Stimulated activated CD4-positive, alpha-beta T cell treated with anti-CD3 and anti-CD28 coated beads, Interleukin-1b, Interleukin-23, amount 100 ng/mL, for 48 hours (primary cell): ENCODE measurements at places on chromosomes 12 and 14.

DNA sequence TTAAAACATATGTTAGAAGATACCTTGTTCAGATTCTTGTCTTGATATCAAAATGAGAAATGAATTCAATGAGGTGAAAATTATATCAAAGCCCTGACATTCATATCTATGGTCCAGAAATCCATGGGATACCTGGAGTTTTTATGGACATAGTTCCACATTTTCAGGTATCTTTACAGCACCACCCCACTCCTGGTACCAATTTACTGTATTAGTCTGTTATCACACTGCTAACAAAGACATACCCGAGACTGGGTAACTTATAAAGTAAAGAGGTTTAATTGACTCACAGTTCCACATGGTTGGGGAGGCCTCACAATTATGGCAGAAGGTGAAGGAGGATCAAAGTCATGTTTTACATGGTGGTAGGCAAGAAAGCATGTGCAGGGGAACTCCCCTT is 361.5 kb downstream of the PRKD1 start:
- no peak for DNase-seq

DNA sequence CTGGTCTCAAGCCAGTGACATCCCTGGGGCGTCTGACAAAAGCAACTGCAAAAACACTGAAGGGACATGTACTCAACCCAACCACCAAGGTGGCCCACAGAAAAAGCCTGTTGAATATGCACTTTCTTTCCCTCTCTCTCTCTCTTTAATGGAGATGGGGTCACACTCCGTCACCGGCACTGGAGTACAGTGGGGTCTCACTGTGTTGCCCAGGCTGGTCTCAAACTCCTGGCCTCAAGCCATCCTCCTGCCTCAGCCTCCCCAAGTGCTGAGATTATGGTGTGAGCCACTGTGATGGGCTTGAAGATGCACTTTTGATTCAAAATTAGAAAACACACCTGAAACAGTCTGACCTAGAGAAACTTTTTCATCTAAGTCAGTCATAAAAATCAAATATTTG is 7.2 kb upstream of the CD27 start:
- DNase-seq: no peak

DNA sequence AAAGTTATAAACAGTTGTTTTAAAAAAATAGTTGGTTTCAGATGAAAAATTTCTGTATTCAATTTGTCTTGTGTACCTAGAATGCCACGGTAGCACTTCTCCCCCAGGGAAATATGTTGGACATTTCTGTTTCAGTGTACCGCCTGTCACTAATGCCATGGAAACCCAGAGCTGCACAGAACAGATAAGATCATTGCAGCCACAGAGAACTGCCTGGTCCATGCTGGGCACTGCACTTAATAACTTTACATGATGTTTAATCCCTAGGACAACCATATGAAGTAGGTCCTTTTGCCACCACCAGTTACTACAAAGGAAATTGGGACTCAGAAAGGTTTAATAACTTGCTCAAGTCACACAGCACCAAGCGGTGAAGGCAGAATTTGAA is 253.4 kb upstream of the SRRM4 start:
- no peak for DNase-seq

DNA sequence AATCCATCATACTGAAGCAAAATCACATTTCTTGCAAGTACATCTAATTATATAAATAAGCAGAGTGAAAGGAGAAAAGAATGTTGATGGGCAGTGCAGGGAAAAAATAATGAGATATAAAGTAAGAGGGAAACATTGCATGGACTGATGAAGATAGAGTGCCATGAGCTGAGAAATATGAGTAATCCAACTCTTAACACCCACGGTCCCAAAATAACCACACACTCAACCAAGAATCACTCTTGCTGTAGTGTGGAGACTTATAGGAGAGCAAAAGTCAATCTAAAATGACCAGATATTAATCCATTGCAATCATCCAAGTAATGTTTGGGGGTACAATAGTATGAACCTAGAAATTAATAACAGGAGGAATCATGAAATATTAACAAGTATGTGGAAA is 40.2 kb downstream of the MYF5 start:
- DNase-seq: no peak

GRCh38 chr12:94305130-94305957 is 154.3 kb downstream of the CEP83 start:
- DNase-seq: peak; percentile 57

DNA sequence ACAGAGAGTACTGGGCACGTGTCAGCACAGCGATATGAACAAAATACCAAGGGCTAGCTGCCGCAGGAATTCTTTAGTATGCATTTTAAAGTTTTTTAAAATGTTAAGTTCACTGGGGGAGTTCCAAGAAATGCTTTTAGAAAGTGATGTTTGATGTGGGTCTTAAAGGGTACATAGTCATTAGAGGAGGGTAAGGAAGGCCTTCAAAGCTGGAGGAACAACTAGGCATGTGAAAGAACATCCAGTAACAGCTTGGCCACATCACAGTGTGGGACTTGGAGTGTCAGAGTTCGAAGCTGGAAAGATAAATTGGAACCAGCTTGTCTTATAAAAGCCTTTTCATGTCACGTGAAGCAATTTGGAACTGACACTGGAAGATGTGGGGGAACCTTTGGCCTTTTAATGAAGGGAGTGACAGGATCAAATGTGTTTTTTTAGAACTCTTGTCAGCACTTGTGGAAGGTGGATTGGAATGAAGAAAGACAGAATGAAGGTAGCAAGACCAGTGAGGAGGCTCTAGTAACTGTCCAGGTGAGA is 57.7 kb downstream of the WDR20 start:
- no peak for DNase-seq

DNA sequence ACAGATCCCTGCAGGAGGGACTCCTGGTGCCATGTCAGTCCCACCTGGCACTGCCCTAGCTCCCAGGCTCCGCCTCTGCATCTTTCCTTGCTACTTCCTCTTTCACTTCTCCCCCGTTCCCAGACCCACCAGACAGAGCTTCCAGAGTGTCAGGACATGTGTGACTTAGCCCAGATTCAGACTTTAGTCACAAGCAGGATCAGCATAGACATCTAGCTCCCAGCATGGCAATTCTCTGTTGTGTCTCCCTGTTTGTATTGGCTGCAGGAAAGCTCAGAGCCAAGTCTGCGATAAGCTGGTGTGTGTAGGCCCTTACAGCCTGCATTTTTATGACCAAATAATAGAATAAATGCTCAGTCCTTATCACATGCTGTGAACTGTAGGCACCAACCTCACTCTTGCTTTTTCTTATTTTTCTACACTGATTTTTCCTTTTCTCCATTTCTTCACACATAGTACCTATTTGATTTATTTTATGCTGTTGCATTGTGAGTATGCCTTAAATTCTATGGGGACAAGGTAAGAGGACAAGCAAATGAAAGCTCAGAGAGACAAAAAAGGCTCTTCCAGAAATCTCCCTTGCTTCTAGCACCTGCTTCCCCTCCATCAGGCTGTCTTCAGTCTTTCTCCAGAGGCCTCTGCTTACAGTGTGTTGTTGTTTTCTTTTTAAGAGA is 5.9 kb downstream of the DHRS2 start:
- DNase-seq: no peak

GRCh38 chr12:53828598-53828997 is 76.8 kb upstream of the CISTR start:
- DNase-seq: no peak

DNA sequence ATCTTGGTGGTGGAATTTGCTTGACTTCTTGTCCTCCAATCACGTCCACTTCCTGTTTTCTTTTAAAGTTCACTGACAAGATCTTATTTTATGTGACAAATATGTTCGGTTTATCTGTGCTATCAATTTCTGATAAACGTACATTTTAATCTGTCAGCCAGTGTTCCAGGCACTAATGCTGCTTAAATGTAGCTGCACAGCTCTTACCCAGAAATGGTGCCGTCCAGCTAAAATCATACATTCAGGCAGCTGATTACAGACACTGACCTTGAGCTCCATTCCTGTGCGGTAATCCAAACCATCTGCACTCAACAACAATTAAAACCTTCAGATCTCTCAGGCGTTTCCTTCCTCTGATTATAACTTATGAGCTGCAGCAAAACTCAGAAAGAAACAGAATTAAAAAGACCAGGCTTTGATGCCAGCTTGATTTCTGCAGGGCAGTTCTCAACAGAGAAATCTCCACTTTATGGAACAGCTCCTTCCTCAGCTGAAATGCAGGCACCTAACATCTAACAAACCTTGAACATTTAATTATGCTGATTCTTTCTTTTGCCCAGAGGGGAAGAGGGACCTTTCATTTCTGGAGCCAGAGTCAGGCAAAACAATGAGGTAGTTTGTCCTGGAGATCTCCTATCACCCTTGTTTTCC is 26.4 kb upstream of the RASSF3 start:
- DNase-seq: no peak

DNA sequence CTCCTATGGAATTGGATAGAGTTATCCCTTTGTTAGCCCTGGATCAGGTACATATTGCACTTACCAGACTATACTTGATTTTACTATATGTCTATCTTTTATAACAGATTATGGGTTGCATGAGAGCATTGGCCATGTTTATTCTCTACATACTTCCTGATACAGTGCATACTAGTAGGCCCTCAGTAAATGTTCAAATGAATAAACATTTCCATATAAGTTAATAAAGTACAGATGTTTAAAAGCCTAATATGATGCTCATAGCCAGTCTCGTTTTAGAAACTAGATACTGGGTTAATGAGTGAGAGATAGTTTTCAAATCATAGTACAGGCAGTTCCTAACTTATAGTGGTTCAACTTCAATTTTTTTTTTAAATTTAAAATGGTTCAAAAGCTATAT is 39.5 kb upstream of the TOMM20L start:
- DNase-seq: no peak

- no peak for DNase-seq
Measured at GRCh38 chr14:104701383-104702076, 12.1 kb downstream of the INF2 start.

DNA sequence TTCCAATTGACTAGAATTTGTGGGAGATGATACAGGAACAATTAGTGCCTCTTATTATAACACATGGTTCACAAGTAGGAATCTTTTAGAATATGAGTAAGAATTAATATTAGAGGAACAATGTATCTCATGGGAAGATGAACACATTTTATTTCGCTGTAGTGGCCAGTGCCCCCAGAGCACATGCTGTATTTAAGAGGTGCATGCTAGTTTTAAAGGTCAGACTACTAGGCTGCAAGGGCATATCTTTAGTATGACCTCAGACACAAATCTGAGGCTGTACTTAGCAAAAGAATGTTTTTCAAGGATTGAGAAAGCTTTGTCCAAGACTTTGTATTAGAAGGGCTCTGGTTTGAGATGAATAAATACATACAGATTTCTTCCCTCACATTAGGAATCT is 586.9 kb downstream of the CCER1 start:
- no peak for DNase-seq

DNA sequence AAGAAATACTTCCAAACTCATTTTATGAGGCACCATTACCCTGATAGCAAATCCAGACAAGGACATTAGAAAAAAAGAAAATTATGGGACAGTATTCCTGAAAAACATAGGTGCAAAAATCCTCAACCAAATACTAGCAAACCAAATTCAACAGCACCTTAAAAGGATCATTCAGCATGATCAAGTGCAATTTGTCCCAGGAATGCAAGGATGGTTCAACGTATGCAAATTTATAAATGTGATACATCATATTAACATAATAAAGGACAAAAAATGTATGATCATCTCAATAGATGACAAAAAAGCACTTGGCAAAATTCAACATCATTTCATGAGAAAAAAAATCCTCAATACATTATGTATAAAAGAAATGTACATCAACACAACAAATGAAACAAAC is 162.9 kb downstream of the DUSP6 start:
- DNase-seq: no peak

GRCh38 chr14:104855532-104856090 is 9.5 kb upstream of the CEP170B start:
- DNase-seq: no peak

- no peak for DNase-seq
Measured at GRCh38 chr12:106709068-106709511, 65.4 kb upstream of the RIC8B start.

- no peak for DNase-seq
Measured at GRCh38 chr12:14190694-14191093, 174.8 kb upstream of the ATF7IP start.

DNA sequence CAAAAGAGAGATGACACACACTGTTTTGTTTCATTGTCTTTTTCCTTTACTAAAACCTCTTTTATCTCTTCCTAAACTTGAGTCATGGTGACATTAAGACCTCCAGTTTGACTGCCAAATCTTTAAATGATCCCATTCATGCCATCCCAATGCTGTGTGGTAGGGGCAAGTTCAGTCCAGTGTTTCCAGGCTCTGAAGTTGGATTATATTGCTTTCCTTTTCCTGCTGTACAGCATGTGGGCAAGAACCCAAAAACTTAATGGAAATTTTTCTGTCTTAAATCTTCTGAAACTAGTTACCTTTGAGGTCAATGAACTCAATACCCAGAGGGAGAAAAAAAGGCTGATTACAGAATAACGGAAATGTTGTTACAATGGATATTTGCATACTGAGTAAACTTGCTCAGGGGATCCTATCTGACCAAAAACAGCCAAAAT is 187.1 kb upstream of the FAR2 start:
- DNase-seq: no peak

DNA sequence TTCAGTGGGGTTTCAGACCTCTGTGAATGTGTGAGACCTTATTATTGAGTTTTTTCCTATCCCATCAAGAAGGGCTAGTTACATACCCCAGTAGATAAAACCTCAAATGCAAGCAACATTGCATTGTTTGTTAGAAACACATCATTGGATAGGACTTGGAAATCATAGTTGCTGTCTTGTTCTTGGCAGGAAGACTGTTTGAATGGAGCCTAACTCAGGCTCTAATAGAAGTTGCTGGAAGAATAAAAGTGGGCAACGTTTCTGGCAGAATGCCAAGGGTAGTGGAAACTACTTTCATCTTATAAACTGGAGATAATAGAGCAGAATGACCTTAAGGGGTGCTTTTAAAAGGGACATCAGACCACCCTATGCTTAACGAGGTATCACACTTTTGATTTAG is 9.9 kb upstream of the PTHLH start:
- DNase-seq: no peak

- no peak for DNase-seq
Measured at GRCh38 chr12:88876857-88877256, 296.6 kb upstream of the KITLG start.

DNA sequence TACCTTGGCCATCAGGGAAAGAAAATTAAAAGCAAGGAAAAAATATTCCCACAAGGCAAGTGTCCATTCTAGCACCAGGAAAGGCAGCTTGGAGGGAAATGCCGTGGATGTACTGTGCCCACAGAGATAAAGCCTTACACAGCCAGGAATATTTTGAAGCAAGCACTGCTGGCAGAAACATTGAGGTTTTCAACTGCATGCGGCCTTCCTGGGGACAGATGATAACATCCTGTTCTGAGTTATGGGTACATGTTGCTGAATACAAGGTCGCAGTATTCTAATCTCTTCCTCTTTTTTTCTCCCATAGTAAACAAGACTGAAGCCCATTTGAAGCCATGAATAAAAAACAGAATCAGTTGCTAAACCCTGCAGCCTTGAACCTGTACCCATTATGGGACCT is 197.1 kb downstream of the BTG1 start:
- no peak for DNase-seq
